ENCODE measurements at places on chromosomes 7 and 10. TPM values are rescaled to one million over a fixed set of nuclear protein-coding genes. Genes with fewer than 3 reads are reported as not detected.

The CALCR gene
- total RNA-seq: not detected

The ZNF239 gene
- total RNA-seq: 1.6 TPM

The SRRM3 gene
- total RNA-seq: 0.95 TPM

The TEX36 gene
- total RNA-seq: not detected
